Astrocyte (in vitro differentiated cells and primary cell): ENCODE measurements at places on chromosomes 11 and 22. TPM values are rescaled to one million over a fixed set of nuclear protein-coding genes. Genes with fewer than 3 reads are reported as not detected.

- peaks cover 32% of the 10 kb centered on the region for H3K4me1 ChIP-seq
- H3K36me3 ChIP-seq: peaks cover 7% of the 10 kb centered on the region
- H3K4me3 ChIP-seq: peak overlapping the region; percentile 84
- H3K27me3 ChIP-seq: no peaks in the 10 kb centered on the region
These were observed 539 bp downstream of the SLC35C1 start for GRCh38 chr11:45805305-45806071.

OR51B4 gene
- total RNA-seq: not detected in 2 replicates

DNA sequence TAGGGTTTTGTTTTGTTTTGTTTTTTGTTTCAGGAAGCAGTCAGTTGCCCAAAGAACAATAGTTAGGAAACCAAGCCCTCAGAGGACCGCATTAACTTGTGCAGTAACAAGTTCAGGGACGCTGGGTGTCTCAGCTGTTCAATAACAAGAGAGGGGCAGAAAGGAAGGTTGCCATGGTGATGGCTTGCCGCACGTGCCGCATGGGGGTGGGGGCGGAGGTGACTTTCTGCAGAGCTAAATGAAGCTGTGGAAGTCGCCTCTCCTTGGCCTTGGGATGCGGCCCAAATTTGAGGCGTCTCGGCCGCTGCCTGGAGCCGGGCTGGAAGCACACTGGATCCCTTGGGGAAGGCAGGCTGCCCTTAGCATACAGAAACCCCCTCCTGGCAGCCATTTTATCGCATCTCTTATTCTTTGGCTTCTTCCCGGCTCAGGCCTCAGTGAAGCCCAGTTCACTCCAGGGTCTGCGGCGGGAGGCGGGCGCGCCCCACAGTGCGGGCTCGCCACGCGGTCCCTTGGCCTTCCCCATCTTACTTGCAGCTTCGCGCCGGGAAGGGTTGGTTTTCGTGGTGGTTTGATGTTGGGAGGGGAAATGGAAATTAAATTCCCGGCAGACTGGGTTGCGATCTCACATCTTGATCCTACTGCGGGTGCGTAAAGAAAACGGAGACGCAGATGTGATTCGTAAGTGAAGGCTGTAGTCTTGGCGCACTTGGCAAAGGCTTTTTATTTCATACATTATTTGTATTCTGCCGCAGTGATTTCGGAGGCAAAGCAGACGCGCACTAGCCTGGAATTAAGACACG is 94.3 kb downstream of the SLC17A6 start:
- peak overlapping the region; percentile 60 for H3K4me3 ChIP-seq
- H3K27ac ChIP-seq: peak overlapping the region; percentile 57
- no peaks in the 10 kb centered on the region for H3K36me3 ChIP-seq

GRCh38 chr11:23364076-23364475 is 503.8 kb upstream of the CCDC179 start:
- no peak for DNase-seq
- no peaks in the 10 kb centered on the region for H3K27me3 ChIP-seq
- no peaks in the 10 kb centered on the region for H3K36me3 ChIP-seq
- H3K27ac ChIP-seq: no peak overlapping the region

DNA sequence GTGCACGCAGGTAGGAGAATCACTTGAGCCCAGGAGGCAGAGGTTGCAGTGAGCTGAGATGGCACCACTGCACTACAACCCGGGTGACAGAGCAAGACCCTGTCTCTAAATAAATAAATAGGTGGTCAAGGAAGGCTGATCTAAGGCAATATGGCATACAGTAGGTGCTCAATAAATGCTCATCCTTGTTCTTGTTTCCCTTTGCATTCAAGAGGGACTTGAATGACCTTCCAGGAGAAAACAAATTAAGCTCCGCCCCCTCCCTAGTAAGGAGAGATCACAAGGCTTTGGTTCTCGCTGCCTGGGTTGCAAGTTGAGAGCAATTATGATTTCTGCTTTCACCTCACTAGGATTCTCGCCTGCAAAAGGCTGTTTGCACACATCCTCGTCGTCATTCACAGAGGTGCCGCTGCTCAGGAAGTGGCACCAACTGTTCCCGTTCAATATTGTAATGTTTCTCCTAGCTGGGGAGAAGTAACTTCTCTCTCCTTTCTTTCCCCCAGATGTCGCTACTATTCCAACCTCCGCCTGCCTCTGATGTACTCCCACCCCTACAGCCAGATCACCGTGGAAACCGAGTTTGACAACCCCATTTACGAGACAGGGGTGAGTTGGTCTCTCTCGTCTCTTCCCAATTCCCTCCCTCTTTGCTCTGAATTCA is 51.8 kb upstream of the ASPHD2 start:
- DNase-seq: no peak
- no peak overlapping the region for H3K27ac ChIP-seq
- H3K4me3 ChIP-seq: no peak overlapping the region
- no peaks in the 10 kb centered on the region for H3K4me1 ChIP-seq
- peaks cover 61% of the 10 kb centered on the region for H3K27me3 ChIP-seq
- H3K36me3 ChIP-seq: no peaks in the 10 kb centered on the region

- peaks cover 13% of the 10 kb centered on the region for H3K27me3 ChIP-seq
- no peak overlapping the region for H3K4me3 ChIP-seq
- H3K27ac ChIP-seq: no peak overlapping the region
These were observed 82.0 kb upstream of the TOP3B start for GRCh38 chr22:22064580-22064979.

- peaks cover 20% of the 10 kb centered on the region for H3K4me1 ChIP-seq
- H3K27ac ChIP-seq: no peak overlapping the region
- no peaks in the 10 kb centered on the region for H3K36me3 ChIP-seq
- H3K4me3 ChIP-seq: no peak overlapping the region
- DNase-seq: no peak
These were observed 8.0 kb upstream of the RHOD start for GRCh38 chr11:67048515-67049130.

GRCh38 chr22:19199479-19199878 is 20.9 kb upstream of the SLC25A1 start:
- no peak for DNase-seq
- H3K27me3 ChIP-seq: no peaks in the 10 kb centered on the region
- H3K4me1 ChIP-seq: no peaks in the 10 kb centered on the region
- no peak overlapping the region for H3K27ac ChIP-seq

GRCh38 chr22:49446145-49446758 is 381.4 kb downstream of the BRD1 start:
- no peaks in the 10 kb centered on the region for H3K4me1 ChIP-seq
- peaks cover 2% of the 10 kb centered on the region for H3K27me3 ChIP-seq
- DNase-seq: no peak
- H3K36me3 ChIP-seq: no peaks in the 10 kb centered on the region
- H3K4me3 ChIP-seq: no peak overlapping the region

SNX32 gene
- 1.2 and 1.5 TPM in 2 replicates for total RNA-seq

GNAZ gene
- total RNA-seq: 0.96 and 1.1 TPM in 2 replicates

DNA sequence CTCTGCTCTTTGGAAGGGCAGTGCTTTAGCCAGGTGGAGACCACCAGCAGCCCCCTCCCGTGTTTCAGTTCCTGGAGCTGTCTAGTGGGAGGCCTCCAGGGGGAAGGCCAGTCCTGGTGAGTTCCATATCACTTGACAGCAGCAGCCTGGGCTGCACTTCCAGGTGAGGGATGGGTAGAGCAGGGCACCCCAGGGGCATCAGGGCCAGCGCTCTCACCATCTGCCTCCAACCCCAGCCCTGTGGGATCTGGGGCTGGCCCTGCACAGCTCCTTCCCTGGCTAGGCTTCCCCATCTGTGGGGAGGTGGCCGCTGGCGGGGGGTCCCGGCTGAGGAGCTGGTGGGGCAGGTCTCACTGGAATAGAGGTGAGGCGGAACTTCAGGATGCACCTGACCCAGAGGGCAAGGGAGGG is 60.5 kb downstream of the MORC2 start:
- no peaks in the 10 kb centered on the region for H3K27me3 ChIP-seq
- H3K4me1 ChIP-seq: no peaks in the 10 kb centered on the region
- H3K27ac ChIP-seq: no peak overlapping the region
- H3K36me3 ChIP-seq: no peaks in the 10 kb centered on the region

DNA sequence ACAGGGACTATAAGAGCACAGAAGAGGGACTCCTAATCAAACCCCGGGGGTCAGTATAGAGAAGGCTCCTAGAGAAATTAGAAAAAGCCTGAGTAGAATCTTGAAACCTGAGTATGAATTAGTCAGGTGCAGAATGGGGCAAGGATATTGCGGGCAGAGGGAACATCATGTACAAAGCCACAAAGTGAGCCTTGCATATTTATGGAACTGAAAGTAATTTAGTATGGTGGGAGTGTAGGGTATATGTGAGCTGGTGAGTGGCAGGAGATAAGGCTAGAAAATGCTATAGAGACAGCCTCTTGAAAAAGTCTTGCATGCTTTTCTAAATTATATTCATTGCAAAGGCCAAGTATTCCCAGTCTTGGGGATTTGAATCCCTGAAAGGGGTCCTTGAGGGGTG is 93.7 kb downstream of the STIM1 start:
- H3K4me1 ChIP-seq: peaks cover 9% of the 10 kb centered on the region
- H3K27me3 ChIP-seq: no peaks in the 10 kb centered on the region
- DNase-seq: no peak

GRCh38 chr11:123381817-123382554 is 48.1 kb upstream of the GRAMD1B start:
- no peak for DNase-seq
- H3K4me1 ChIP-seq: no peaks in the 10 kb centered on the region
- no peaks in the 10 kb centered on the region for H3K36me3 ChIP-seq
- H3K27me3 ChIP-seq: peaks cover 24% of the 10 kb centered on the region
- H3K4me3 ChIP-seq: no peak overlapping the region
- no peak overlapping the region for H3K27ac ChIP-seq

GRCh38 chr11:113401718-113402117 is 14.1 kb downstream of the ANKK1 start:
- H3K27ac ChIP-seq: no peak overlapping the region
- H3K4me3 ChIP-seq: no peak overlapping the region
- peaks cover 6% of the 10 kb centered on the region for H3K27me3 ChIP-seq
- H3K36me3 ChIP-seq: no peaks in the 10 kb centered on the region

NLRP14 gene
- not detected in 2 replicates for total RNA-seq

DNA sequence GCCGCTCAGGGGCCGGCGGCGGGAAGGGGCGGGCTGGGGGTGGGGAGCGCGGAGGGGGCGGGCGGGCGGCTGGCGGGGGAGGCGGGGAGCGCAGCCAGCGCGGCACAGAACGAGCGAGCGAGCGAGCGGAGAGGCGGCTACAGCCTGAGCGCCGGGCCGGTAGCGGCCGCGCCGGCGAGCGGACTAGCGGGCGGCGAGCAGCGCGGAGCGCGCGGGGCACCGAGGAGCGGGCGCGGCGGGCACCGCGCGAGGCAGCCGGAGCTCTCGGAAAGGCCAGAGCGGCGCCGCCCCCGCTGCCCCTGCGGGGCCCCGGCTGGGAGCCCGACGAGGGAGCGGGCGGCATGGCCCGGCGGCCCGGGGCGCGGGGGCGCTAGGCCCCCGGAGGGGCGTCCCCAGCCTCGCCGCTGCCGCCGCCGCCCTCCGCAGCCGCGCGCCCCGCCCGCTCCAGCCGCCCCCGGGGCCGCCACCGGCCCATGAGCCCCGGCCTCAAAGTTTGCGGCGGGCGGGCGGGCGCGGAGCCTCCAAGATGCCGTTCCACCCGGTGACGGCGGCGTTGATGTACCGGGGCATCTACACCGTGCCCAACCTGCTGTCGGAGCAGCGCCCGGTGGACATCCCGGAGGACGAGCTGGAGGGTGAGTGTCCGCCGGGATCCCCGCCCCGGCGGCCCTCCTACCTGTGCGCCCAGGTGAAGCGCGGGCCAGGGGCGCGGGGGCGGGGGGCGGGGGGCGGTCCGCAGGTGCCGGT is at the start of gene CABP7:
Gene CABP7 (plus strand): TSS at position 105 of the 747 bp plus-strand sequence. CDS start 422 bp downstream, at position 527.
- peaks cover 9% of the 10 kb centered on the region for H3K27me3 ChIP-seq
- no peaks in the 10 kb centered on the region for H3K36me3 ChIP-seq
- DNase-seq: no peak
- H3K27ac ChIP-seq: no peak within 1 kb of the TSS
- H3K4me1 ChIP-seq: peaks cover 8% of the 10 kb centered on the region

- no peak overlapping the region for H3K4me3 ChIP-seq
- H3K27me3 ChIP-seq: peaks cover 25% of the 10 kb centered on the region
- no peaks in the 10 kb centered on the region for H3K36me3 ChIP-seq
These were observed 27.6 kb downstream of the USH1C start for GRCh38 chr11:17516551-17517150.

GRCh38 chr11:129702410-129703398 is 112.9 kb upstream of the TMEM45B start:
- no peak overlapping the region for H3K4me3 ChIP-seq
- no peak overlapping the region for H3K27ac ChIP-seq
- no peaks in the 10 kb centered on the region for H3K36me3 ChIP-seq
- no peak for DNase-seq

GRAP2 gene
- 0.23 and 1.2 TPM in 2 replicates for total RNA-seq

TSSK2 gene
- total RNA-seq: not detected in 2 replicates

DNA sequence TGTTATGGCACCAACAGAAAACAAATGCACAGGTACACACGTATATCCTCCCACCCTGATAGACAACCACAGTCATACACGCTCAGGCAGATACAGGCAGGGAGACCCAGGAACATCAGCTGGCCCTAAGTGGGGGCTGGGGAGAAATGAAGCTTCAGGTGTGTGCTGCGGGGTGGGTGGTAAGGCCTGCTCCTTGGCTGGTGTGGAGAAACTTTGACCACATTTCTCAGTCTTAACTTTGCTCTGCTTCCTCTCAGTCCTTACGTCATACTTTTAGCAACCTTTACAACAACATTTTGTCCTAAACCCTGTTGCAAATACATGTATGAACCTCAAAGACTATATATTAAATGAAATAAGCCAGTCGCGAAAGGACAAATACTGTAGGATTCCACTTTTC is 6.7 kb upstream of the ANAPC15 start:
- H3K4me3 ChIP-seq: no peak overlapping the region
- H3K36me3 ChIP-seq: no peaks in the 10 kb centered on the region
- no peaks in the 10 kb centered on the region for H3K4me1 ChIP-seq
- no peaks in the 10 kb centered on the region for H3K27me3 ChIP-seq
- no peak for DNase-seq

DNA sequence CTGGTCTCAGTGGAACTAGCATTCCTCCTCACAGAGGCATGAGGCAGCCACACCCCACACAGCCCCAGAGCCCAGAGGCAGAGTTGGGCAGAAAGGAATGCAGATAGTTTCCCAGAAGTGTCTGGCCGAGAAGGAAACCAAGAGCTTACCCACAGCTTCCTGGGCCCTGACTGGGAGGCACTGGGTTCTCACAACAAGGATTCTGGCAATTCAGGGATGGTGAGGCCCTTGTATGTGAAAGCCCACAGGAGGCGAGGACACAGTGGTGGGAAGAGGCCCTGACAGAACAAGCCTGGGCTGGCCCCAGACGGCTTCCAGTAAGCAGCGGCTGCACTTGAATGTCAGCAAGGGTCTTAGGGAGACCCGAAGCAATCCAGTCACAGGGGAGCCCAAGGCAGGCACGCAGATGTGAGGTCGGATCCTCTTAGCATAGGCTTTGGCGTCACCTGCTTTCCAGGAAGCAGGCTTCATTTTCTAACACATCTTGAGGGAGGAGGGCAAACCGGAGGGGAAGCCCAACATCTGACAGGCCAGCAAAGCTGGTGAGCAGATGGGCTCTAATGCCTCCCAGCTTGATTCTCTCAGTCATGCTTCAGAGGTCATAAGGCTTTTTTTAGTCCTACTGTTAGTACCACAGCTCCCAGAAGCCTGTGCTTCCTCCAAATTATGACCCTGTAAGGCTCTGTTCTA is 78.3 kb upstream of the AKIP1 start:
- H3K4me1 ChIP-seq: peaks cover 32% of the 10 kb centered on the region
- DNase-seq: peak; percentile 88
- H3K4me3 ChIP-seq: peak overlapping the region; percentile 15
- no peaks in the 10 kb centered on the region for H3K36me3 ChIP-seq

EIF3L gene
- total RNA-seq: 294 and 323 TPM in 2 replicates

GRCh38 chr11:119772641-119773415 is 43.8 kb upstream of the NECTIN1 start:
- H3K36me3 ChIP-seq: no peaks in the 10 kb centered on the region
- H3K27me3 ChIP-seq: peaks cover 22% of the 10 kb centered on the region
- DNase-seq: no peak
- no peak overlapping the region for H3K4me3 ChIP-seq
- no peaks in the 10 kb centered on the region for H3K4me1 ChIP-seq

- H3K36me3 ChIP-seq: no peaks in the 10 kb centered on the region
- no peak for DNase-seq
- peaks cover 19% of the 10 kb centered on the region for H3K4me1 ChIP-seq
- H3K27me3 ChIP-seq: no peaks in the 10 kb centered on the region
- H3K27ac ChIP-seq: no peak overlapping the region
These were observed 79.7 kb upstream of the KCNQ1OT1 start for GRCh38 chr11:2779499-2779980.
